Activated CD8-positive, alpha-beta memory T cell treated with anti-CD3 and anti-CD28 coated beads, Interleukin-2, amount 50 U/mL, for 4 hours (primary cell): ENCODE measurements at places on chromosomes 7 and 10.

- no peak for DNase-seq
Measured at GRCh38 chr10:77620731-77621130, 16.9 kb downstream of the KCNMA1 start.

- peak; percentile 81 for DNase-seq
Measured at GRCh38 chr7:63899691-63900393, 98.8 kb upstream of the ZNF722 start.

- no peak for DNase-seq
Measured at GRCh38 chr10:34581801-34582532, 233.1 kb downstream of the PARD3 start.

DNA sequence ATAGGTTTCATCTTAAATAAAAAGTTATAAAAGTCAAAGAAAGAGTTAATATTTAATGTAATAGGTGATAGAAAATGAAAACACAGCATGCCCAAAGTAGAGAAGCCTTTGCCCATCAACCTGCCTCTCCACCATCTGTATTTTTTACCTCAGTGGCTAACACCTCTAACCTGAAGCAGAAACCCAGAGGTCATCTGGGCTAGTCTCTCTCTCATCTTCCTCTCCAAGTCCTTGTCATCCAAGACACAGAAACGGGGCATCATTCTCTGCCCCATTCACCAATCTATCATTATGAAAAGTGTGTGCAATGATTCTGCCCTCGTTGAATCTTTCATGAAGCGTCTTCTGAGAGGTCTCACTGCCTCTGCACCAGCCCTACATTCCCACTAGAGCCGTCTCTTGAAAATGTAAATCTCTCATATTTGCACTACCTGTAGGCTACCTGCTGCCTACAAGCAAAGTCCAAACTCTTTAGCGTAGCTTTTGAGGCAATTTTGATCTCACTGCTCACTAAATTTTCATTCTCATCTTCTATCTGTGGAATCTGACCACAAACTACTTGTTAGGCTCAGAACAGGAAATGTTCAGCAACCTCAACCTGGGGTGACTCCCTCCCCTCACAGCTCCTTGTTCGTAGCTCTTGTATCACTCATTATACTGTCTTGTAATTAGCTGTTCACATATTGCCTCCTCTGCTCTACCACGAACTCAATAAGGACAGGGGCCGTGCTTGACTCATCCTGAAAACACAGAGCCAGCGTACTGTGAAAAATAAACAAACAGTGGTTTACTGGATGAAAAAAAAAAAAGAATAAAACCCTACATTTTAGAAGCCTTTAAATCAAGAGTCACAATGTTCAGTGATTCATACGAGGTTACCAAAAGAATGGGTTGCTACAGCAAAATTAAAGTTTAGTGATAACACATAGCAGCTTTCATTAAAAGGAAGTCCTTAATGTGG, 83.1 kb downstream of the CTNNA3 start:
- peak; percentile 28 for DNase-seq

- DNase-seq = no peak
Measured at GRCh38 chr10:103767756-103768155, 87.6 kb downstream of the SH3PXD2A start.

- DNase-seq = no peak
Measured at GRCh38 chr7:94578614-94579013, 69.0 kb downstream of the CASD1 start.

- no peak for DNase-seq
Measured at GRCh38 chr7:1050956-1051690, 6.8 kb downstream of the GPR146 start.

- DNase-seq = no peak
Measured at GRCh38 chr7:40380111-40380510, 245.3 kb downstream of the SUGCT start.

GRCh38 chr7:140206616-140207389, 30.0 kb upstream of the KDM7A start:
- DNase-seq = no peak

DNA sequence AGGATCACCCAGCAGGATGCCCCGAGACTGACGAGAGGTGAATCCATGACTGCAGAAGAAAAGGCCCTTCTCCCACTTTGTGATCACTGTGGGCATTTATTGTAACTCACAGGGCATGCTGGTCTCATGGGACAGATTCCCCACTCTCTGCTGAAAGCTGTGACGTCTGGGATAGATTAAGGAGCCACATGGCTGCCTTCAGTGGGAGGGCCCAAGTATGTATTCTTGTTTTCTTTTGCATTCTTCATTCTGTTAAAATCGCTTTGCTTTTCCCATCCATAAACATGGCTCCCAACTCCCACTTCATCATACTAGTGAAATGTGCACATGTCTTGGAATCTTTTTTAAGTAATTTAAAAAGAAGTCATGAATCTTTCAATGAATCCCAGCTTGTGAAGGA, 67.2 kb downstream of the FAM107B start:
- DNase-seq = no peak

DNA sequence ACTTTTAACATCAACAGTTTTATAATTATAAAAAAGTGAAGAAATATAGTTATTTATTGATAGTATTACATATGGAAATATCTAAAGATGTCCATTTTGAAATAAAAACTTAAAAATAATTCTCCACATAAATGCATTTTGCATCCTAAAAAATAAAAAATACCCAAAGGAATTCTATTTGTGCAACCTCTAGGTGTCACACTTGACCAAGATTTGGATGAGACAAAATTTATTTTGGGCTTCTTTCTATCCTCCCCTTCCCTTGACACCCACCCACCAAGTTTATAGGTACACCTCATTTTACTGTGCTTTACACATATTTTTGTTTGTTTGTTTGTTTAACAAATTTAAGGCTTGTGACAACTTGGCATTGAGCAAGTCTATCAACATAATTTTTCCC, 3.3 kb upstream of the THSD7A start:
- DNase-seq = no peak

DNA sequence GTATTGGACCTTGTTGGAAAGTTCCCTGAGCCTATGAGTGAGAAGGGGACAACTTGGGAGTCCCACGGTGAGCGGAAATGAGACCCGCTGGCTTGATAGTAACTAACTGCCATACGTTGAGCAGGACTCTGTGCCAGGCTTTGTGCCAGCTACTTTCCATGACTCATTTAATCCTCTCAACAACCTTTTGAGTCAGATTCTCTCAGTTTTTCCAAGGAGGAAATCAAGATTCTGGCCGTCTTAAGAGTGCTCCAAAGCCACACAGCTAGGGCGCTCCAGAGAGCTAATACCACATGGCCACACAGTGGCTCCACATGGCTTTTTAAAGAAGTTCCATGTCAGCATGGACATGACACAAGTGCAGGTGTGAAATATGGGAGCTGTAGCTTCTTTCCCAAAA, 55.7 kb downstream of the NOD1 start:
- no peak for DNase-seq

DNA sequence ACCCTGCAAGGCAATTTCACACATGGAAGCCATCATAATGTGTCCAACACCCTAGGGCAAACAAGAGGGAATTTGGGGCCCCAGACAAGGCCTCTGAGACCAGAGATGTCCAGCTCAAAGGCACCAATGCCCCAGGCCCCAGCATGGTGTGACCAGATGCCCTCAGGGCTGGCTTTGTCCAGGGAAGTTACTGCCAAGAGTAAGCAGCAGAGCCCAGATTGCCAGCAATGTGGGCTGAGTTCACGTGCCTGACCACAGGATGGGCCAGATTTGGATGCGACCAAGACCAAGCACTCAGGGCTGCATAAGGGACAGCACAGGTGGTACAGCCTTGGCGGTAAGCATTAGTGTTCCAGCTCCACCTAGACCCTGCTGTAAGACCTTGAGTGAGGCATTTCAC, 12.7 kb downstream of the MYOF start:
- no peak for DNase-seq

- DNase-seq = no peak
Measured at GRCh38 chr7:150993511-150993910, 2.7 kb downstream of the NOS3 start.

- DNase-seq = no peak
Measured at GRCh38 chr10:22435650-22436049, 90.4 kb downstream of the SPAG6 start.

DNA sequence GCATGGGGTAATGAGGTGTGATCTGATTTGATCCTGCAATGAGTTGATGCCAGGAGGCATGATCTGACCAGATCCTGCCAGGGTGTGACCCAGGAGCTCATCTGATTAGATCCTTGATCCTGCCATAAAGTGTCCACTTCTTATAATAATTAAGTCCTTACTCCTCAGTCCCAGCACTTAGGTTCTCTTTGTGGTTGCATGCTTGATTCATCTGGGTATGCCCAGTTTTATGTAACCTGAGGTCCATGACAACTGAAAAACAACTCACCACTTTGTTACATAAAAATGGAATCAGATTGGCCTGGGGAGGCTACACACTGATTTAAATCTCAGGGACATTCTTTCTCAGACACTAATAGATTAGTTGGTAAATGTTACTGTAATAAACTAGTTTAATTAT, 19.1 kb downstream of the ACADSB start:
- DNase-seq = no peak

DNA sequence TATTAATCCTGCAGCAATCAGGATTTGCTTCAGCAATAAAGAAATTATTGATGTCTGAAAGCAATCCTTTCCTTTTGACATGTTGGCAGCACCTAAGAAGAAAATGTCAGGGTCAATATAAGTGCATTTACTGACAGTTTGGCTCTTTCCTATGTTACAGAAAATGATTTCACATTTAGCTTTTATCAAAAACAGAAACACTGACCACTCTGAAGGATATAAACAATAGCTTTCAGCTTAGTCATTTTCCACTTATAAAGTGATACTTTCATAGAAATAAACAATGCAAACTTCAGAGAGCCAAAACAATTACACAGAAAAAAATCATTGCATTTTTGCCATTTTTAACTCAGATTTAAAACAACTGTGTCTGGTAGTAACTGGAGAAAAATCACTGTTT, 325.6 kb upstream of the KAT6B start:
- no peak for DNase-seq

DNA sequence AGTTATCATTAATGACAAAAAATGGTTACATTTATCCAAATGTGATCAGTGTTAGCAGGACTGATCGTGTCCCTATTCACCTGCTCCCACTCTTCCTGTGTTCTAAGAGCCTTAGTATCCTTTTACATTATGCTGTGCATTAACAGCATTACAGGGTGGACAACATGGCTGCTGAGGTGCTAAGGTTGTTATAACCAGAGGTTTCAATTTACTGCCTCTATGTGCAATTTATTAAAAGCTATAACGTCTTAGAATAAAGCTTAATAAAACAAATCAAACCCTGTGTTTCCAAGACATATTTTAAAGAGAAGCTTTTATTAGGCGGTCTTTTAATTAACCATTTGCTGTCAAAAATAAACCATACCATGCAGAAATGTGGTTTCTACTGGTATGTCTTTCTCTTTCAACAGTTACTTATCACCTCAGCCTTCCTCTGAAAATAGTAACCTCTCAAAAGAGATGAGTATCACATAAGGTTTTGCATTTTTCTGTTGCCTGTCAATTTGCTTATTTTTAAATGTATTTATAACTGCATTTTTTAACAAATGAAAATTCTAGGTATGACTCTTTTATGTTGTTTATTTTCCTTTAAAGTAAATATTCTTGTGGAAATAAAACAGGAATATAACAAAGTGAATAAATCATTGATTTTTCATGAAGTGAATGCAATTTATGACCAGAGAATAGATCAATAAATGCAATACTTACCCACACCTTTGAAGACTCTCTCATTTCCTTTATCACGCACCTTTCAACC, 849.8 kb upstream of the SORCS1 start:
- DNase-seq = no peak

- DNase-seq = no peak
Measured at GRCh38 chr7:78111386-78111785, 312.8 kb downstream of the PHTF2 start.

DNA sequence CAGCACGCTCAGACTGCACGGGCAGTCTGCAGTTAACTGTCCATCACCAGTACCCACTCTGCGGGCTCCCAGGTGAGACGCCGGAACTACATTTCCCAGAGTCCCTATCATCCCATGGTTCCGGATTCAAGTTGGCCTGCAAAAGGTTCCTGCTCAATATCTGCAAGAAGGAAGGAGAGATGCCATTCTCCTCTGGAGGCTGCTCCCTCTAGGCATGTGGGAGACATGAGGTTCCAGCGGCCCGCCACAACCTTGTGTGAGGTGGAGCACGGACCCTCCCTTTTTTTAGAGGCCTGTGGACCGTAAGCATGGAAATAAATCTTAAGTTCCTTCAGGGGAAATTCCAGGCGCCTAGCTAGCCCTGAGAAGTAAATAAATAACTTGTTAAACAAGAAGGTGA, 29.7 kb downstream of the NUP42 start:
- no peak for DNase-seq

DNA sequence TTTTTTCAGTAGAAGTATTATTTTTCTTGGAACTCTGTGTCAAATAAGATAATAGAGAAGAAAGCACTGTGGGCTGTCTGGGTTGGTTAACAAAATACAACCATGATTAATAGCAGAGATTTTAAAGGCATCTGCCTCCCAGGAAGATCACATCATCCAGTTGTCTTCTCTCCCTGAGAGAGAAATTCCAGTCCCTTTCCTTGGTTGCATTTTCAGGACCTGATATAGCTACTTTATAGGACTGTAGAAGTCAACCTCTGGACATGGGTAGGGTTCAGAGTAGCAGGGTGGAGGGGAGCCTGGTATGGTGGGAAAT, 309.9 kb upstream of the IGFBP3 start:
- no peak for DNase-seq

GRCh38 chr10:78584681-78585080, 484.1 kb upstream of the ZMIZ1 start:
- DNase-seq = no peak

- no peak for DNase-seq
Measured at GRCh38 chr10:77004917-77005564, 632.6 kb downstream of the KCNMA1 start.

DNA sequence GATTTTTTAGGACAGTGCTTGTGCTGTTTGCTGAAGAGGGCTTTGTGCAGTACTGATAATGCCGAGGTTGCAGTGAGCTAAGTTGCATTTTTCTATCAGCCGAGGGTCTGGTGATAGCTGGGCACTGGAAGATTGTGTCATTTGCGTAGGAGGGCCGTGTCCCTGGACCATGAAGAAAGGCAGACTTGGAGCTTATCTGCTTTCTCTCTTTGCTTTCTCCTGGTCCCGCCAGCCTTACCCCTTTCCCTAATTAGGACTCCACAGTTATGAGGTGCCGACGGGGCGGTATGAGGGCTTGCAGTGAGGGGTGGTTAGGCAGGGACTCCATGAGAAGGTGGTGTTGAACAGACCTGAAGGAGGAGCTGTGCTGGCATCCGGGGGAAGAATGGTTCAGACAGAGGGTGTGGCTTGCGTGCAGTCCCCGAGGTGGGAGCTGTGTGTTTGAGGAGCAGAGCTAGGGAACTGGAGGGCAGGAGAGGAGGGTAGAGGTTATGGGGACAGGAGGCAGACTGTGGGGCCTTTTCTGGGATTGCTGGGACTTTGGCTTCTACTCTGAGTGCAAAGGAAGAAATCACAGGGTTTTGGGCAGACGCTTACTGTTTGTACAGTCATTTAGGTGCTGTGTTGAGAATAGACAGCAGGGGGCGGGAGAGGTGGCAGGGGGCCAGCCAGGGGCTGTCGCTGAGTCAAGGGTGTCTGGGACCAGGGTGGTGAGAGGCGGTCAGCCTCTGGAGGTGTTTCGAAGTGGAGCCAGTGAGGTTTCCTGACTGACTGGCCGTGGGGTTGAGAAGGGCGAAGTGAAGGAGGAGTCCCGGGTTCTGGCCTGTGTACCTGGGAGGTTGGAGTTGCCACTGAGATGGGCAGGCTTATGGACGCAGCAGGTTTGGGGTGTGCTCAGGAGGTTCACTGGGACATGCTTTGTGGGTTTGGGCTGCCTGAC, 43.4 kb downstream of the PRF1 start:
- DNase-seq = peak; percentile 76
